ENCODE measurements at places on chromosomes 3 and 15.

- no peak for DNase-seq
These were observed 92.0 kb downstream of the IGF1R start for GRCh38 chr15:98740295-98740694.

DNA sequence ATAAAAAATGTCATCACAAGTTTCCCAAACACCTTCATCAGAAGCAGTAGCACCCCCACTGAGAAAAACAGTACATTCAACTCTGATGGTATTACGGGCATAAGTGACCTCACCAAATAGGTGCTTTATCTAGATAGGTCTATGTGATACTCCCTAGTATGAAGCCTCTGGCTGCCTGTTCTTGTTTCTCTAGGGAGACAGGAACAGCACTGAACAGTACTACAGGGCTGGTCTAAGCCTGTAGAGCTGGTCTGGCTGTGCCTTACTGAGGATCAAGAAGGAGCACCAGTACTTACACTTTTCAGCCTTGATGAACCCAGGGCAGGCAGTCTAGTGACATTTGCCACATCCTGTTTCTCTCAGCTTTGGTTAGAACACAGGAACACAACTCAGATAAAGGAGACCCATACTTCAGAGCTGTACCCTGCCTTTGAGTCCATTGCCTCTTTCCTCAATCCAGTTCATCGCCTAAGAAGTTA, 35.9 kb downstream of the OXNAD1 start:
- DNase-seq = no peak

DNA sequence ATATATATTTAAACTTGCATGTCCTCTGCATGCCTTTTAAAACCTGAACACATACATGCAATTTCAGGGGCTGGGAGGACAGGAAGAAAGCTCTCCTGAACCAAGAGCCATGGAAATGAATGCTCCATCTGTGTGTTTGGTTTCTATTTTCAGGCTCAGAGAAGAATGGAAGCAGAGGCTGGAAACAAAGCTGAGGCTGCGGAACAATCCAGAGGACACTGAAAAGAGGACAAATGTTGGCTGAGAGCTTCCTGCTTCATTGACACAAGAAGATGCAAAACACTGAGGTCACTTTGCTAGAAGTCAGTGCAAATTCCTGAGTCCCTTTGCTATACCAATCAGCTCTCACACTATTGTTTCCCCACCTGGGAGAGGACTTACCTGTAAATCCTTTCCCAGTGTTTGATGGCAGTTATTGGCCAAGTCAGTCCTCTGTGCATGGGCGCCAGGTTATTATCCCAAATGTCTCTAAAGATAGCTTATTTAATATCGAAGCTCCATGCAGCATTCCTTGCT, 12.7 kb downstream of the FAM240A start:
- DNase-seq = no peak

GRCh38 chr3:144295613-144296012, 324.0 kb downstream of the DIPK2A start:
- no peak for DNase-seq

DNA sequence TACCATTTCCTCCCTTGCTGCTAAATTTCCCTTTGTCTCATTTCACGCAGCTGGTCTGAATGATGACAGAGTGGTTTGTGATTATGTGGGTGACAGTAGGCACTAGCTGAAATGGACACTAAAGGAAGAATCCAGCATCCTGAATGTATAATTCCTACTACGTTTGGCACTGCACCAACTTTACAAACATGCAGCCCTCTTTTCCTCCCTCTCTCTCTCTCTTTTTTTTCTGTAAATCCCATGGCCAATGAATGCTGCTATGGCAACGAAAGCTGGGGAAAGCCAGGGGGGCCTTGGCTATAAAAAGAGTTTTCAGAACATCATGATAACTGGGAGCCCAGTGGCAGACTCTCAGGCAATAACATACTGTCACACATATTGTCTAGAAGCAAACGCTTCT, 367.2 kb upstream of the AGTR1 start:
- no peak for DNase-seq

DNA sequence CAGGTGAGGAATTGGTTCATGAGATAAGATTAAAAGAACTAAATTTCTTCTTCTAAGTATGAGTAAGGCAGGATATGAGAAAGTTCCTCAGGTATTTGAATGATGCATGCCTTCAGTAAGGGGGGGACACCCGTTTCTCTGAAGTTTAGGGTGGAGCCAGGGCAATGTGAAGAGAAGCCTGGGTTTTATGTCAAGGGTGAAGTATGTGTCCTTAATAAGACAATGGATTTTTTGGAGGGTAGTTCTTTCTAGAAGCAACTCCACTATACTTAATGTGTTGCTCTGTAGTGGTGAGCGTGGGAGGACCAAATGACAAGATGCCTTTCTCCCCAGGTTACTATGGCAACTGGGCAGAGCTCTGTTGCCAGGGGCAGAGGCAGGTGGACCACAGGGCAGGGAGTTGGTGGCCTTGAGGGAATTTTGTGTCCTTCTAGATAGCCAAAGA, 44.0 kb downstream of the PHLDB2 start:
- DNase-seq = no peak

DNA sequence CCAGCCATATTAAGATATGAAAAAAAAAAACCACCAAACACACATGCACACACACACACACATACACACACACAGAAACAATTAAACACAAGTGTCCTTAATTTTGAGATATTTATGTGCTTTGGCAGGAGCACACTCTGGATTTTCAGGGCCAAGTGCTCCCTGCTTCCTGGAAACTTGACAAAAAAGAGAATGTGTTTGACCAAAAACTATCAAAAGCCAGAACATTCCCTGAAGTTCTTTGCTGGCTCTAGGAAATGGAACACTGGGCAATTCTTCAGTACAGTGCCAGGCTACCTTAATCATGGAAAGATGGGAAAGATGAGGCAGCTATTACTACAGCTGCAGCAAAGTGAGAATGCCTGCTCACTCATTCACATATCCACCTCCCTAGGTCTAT, 44.6 kb downstream of the P3H2 start:
- DNase-seq = no peak

DNA sequence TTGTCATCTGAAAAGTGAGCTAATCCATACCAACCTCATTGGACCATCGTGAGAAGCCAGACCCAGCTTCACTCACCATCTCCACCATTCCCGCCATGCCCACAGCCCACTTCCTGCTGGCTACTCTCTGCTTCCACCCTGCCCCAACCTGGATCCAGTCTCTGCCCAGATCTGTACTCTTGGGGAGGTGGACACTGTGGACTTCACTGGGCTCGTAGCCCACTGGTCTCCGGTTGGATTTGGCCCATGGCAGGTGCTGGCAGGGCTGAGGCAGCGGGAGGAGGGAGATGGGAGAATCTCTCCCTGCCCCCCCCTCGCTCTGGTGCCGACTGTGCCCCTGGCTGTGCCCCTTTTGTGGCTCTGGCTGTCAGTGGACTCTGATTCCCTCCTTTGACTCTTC, 193.8 kb downstream of the ABHD5 start:
- DNase-seq = no peak

DNA sequence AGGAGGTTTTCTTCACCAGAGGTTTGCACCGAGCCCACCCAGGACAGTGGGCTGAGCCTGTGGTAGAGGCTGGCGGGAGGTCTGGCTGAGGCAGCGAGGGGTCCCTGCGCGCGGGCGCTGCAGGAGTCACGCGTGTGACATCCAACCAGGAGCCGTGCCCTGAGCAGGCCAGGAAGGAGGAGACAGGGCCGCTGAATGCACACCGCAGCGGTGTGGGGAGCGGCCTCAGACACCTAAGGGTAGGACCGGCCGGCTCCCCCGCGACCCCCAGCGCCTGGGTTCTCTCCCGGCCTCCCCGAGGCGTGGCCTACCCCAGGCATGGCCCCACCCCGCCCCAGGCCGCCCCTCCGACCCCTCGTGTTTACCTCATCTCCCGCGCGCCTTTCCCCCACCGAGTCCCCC, 412 bp downstream of the SLC41A3 start:
- no peak for DNase-seq

Data from cortex of kidney (tissue), 1 donor.